ENCODE measurements at places on chromosomes 5 and 9.

- no peak overlapping the region for H3K27ac ChIP-seq
- no peaks in the 10 kb centered on the region for H3K4me1 ChIP-seq
- no peak for DNase-seq
These were observed 145.1 kb downstream of the NXNL2 start for GRCh38 chr9:88680041-88680440.

- H3K4me3 ChIP-seq, result no peak overlapping the region
- DNase-seq, result no peak
- H3K4me1 ChIP-seq, result peaks cover 11% of the 10 kb centered on the region
- no peaks in the 10 kb centered on the region for H3K36me3 ChIP-seq
These were observed 1.3 kb downstream of the CCNI2 start for GRCh38 chr5:132748522-132749000.

GRCh38 chr9:123420592-123421111 lies 64.7 kb downstream of the CRB2 start:
- no peak for DNase-seq
- H3K27me3 ChIP-seq, result no peaks in the 10 kb centered on the region
- no peaks in the 10 kb centered on the region for H3K4me1 ChIP-seq
- H3K27ac ChIP-seq, result no peak overlapping the region

DNA sequence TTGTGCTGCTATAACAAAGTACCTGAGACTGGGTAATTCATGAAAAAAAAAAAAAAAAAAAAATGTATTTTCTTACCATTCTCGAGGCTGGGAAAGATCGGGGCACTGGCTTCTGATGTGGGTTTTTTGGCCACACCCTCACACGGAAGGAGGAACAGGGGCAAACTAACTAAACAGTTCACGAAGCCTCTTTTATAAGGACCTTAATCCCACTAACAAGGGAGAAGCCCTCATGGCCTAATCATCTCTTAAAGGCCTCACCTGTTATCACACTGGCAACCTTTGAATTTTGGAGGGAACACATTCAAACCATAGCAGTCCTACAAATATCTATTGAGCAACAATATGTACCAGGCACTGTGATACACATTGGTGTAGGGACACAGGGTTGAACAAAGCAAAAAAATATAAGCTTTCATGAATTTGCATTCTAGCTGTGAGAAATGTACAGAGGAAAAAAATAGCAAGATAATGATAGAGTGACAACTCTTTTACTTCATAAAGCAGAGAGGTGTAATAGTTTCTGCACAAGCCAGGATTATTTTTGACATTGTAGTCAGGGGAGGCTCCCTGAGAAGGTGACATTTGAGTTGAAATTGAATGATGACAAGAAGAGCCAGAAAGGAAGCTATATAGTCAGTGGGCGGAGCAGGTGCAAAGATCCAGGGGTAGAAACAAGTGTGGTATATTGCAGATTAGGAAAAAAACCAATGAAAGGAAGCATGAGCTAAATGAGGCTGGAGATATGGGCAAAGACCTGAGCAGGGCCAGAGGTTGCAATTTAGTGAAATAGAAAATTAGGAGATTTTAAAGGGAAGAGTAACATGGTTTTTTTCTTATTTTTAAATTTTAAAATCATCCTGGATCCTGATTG lies 68.1 kb upstream of the GRAMD2B start:
- H3K4me3 ChIP-seq, result no peak overlapping the region
- no peak overlapping the region for H3K27ac ChIP-seq
- no peaks in the 10 kb centered on the region for H3K27me3 ChIP-seq
- H3K4me1 ChIP-seq, result peaks cover 5% of the 10 kb centered on the region

- H3K4me1 ChIP-seq, result no peaks in the 10 kb centered on the region
- H3K4me3 ChIP-seq, result no peak overlapping the region
- DNase-seq, result no peak
These were observed 61.2 kb downstream of the COL15A1 start for GRCh38 chr9:99004717-99005460.

DNA sequence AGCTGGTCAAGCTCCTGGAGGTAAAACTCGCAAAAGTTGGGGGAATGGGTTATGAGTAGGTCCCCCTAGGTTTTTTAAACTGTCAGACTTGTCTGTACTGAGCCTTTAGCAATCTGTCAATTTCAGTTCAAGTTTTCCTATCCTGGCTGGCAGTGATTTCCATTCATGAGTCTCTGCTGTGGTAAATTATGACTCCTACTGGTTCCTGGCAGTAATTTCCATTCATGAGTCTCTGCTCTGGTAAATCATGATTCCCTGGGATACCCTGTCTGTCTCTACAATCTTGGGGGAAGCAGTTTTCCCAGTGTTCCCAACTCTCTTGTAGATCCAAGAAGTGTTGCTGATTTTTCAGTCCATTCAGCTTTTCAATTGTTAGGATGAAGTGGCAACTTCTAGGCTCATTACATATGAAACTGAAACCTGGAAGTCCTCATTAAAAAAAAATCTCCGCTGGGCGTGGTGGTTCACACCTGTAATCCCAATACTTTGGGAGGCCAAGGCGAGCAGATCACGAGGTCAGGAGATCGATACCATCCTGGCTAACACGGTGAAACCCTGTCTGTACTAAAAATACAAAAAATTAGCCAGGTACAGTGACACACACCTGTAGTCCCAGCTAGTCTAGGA lies 91.3 kb upstream of the GPBP1 start:
- no peaks in the 10 kb centered on the region for H3K27me3 ChIP-seq
- no peaks in the 10 kb centered on the region for H3K36me3 ChIP-seq
- no peak overlapping the region for H3K27ac ChIP-seq
- no peak overlapping the region for H3K4me3 ChIP-seq
- no peak for DNase-seq

DNA sequence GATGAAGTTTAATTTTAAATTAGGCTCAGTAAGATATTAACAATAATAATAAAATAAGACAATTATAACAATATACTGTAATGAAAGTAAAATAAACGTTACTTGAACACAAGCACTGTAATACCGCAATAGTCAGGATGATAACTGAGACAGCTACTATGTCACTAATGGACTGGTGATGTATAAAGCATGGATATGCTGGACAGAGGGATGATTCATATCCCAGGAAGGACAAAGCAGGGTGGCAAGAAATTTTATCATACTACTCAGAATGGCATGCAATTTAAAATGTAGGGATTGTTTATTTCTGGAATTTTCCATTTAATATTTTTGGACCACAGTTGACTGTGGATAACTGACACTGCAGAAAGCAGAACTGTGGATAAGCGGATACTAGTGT lies 196.9 kb downstream of the VPS13A start:
- H3K4me3 ChIP-seq, result no peak overlapping the region
- no peaks in the 10 kb centered on the region for H3K27me3 ChIP-seq
- H3K36me3 ChIP-seq, result peaks cover 22% of the 10 kb centered on the region
- DNase-seq, result no peak

DNA sequence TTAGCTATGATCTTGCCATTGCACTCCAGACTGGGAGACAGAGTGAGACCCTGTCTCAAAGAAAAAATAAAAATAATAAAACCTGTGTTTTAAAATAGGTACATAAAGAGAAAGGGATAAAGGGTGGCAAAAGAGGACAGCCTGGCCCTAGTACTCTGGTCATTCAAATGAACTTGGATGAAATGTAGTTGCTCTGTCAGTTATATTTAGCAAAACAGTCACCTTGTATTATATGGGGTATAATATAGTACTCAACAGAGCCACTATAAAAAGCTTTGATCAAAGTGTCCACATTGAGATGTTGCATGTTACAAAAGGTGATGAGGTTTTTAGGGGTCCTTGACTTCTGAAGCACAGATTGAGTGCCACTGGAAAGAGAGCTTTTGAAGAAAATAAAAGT lies 61.1 kb upstream of the EQTN start:
- H3K36me3 ChIP-seq, result no peaks in the 10 kb centered on the region
- no peaks in the 10 kb centered on the region for H3K27me3 ChIP-seq
- no peak for DNase-seq

GRCh38 chr5:859391-859790 lies 8.6 kb upstream of the ZDHHC11 start:
- no peak for DNase-seq
- H3K36me3 ChIP-seq, result peaks cover 26% of the 10 kb centered on the region
- no peak overlapping the region for H3K4me3 ChIP-seq
- H3K4me1 ChIP-seq, result no peaks in the 10 kb centered on the region

- H3K36me3 ChIP-seq, result no peaks in the 10 kb centered on the region
- no peak overlapping the region for H3K4me3 ChIP-seq
- no peak overlapping the region for H3K27ac ChIP-seq
- DNase-seq, result no peak
- H3K27me3 ChIP-seq, result no peaks in the 10 kb centered on the region
These were observed 33.2 kb downstream of the MRPS27 start for GRCh38 chr5:72286798-72287197.

DNA sequence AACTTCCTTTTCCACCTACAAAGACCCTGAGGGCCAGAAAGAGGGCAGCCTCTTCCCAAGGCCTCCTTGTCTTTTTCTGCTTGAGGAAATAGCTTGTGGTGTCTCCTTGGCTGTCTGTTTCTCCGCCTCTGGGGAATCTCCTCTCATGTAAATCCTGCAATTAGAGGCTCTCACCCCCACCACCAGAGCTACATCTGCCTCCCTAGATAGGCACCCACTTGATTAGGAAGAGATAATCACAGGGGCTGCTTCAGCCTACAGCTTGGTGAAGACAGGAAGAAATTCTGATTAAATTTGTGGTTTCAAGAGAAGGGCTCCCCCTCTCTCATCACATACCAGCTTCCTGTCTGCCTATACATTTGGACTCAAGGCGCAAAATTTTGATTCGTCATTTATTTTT lies 75.6 kb downstream of the TLR4 start:
- H3K27ac ChIP-seq, result no peak overlapping the region
- H3K36me3 ChIP-seq, result no peaks in the 10 kb centered on the region
- H3K4me3 ChIP-seq, result no peak overlapping the region
- H3K27me3 ChIP-seq, result no peaks in the 10 kb centered on the region
- H3K4me1 ChIP-seq, result peaks cover 32% of the 10 kb centered on the region

- no peak overlapping the region for H3K4me3 ChIP-seq
- no peaks in the 10 kb centered on the region for H3K4me1 ChIP-seq
- H3K27ac ChIP-seq, result no peak overlapping the region
- H3K36me3 ChIP-seq, result no peaks in the 10 kb centered on the region
These were observed 113.4 kb downstream of the MVB12B start for GRCh38 chr9:126439883-126440653.

- no peaks in the 10 kb centered on the region for H3K27me3 ChIP-seq
- H3K36me3 ChIP-seq, result no peaks in the 10 kb centered on the region
- DNase-seq, result no peak
- H3K4me3 ChIP-seq, result no peak overlapping the region
- H3K4me1 ChIP-seq, result peaks cover 33% of the 10 kb centered on the region
These were observed 27.0 kb downstream of the TCF7 start for GRCh38 chr5:134141331-134142050.

GRCh38 chr5:84149094-84149493 lies 235.6 kb downstream of the EDIL3 start:
- no peaks in the 10 kb centered on the region for H3K27me3 ChIP-seq
- no peak overlapping the region for H3K4me3 ChIP-seq
- no peaks in the 10 kb centered on the region for H3K36me3 ChIP-seq
- no peak overlapping the region for H3K27ac ChIP-seq

DNA sequence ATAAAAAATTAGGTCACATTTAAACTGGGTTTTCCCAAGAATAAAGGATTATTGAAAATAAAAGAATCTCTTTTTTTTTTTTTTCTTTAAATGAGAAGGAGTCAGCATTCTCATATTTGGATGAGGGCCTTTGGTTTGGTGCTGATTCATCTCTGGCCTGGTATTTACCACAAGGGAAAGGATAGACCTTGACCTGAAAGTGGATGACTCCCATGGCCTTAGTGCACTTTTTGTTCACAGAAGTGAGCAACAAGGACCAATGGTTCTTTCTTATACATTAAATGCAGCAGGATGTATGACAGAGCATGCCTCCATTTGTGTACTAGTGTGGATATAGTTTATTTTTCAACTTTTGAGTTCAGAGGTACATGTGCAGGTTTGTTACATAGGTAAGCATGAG lies 6.9 kb downstream of the YTHDC2 start:
- no peak overlapping the region for H3K4me3 ChIP-seq
- no peak for DNase-seq
- H3K36me3 ChIP-seq, result peaks cover 19% of the 10 kb centered on the region
- H3K4me1 ChIP-seq, result peaks cover 31% of the 10 kb centered on the region
- H3K27ac ChIP-seq, result no peak overlapping the region
